ENCODE measurements at places on chromosomes 13 and 19.

- DNase-seq = no peak
These were observed at the start of gene TUBB4A for GRCh38 chr19:6501740-6502648. Gene TUBB4A, minus strand, starts transcription at chr19:6502309. Its CDS starts 97 bp downstream, at chr19:6502212.

GRCh38 chr13:79231887-79232286, 174.2 kb downstream of the RBM26 start:
- DNase-seq = no peak

DNA sequence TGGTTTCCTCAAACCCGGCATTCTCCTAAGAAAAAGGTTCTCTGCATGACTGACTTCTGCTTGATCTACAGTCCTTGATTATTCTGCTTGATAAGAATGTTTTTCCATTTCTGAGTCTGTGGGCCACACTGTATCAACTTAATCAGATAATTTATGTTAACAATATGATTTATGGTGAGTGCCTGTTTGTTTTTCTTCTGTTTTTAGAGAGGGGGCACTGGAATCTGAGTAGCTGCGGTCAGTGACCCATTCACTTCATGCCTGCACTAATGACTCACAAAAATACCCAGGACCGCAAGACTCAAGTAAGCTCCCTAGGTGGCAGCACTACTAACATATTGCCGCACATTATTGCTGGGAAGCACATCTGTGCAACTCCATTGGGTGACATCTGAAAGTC, 542.3 kb upstream of the ATXN8OS start:
- DNase-seq = no peak

GRCh38 chr13:74032325-74032724, 101.9 kb downstream of the KLF12 start:
- no peak for DNase-seq

DNA sequence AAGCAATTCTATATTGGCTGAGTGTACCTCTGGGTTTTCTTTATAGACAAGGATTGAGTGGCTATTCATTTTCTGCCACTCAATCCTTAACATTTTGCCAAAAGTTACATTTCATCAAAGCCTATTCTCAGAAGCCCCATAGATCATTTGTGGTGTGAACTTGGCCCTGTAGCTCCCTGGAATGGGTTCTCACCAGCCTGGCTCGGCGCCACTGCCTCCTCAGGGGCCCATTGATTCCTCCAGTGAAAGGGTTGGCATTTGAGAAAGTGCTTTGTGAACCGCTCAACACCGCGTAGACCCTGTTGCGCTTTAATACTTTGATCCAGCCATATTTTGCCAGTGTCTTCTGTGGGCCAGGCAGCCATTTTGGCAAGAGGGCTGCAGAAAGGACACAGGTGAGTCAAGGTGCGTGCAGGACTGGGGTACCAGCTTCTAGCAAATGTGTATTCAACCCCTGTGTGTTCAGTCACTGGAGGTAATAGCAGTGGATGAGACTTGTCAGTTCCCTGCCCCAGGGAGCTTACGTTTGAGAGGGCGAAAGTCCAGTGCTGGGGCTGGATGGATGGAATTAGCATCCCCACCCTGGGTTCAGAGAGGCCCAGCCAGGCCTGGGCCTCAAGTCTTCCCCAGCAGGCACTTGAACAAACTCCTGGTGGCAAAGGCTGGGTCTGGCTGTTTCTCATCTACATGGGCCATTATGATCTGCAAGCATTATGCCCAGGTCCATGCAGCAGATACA, 3.8 kb downstream of the RAB8A start:
- no peak for DNase-seq

GRCh38 chr13:92224825-92225224, 826.4 kb downstream of the GPC5 start:
- DNase-seq = no peak

DNA sequence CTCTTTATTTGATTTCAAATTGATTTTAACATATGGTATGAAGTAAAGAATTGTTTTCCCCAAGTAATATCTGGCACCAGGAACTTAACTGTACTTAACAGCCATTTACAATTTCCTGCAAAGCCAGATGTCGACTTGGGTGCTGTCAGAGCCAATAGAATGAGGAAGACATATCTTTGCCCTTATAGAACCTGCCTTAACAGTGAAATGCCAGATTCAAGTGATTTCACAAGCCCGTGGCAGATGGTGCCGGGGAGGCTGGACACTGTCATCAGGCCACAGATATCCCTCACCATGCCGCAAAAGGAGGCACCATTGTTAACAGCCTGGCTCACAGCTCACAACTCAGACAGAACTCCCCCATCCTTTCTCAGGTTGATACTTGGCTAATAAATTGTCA, 48.7 kb downstream of the ESD start:
- DNase-seq = no peak

DNA sequence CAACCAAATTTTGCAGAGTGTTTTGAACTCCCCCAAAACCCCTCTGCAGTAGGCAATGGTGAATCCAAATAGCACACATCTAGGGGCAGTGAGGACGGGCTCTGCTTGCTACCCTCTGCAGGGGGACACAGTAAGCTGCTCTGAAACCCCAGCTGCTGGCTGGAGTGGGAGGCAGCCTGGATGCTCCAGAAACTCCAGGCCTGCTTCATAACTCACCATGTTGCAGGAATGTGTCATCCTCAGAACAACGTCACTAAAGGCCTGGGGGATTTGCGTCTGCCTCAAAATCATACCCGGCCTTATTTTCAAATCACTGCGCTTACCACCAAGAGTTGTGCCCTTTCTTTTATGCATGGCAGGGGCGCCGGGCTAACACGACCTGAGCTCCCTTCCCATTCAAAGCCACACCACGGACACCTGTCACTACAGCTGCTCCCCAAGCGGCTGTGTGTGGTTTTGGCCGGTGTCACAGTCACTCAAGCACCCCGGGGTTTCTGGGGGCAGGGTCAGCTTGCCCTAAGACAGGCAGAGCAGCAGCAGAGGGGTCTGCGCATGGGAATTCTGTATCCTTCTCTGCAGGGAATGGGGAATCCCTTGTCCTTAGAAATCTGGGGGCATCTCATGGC, 93.9 kb downstream of the TSHZ3 start:
- DNase-seq = no peak

DNA sequence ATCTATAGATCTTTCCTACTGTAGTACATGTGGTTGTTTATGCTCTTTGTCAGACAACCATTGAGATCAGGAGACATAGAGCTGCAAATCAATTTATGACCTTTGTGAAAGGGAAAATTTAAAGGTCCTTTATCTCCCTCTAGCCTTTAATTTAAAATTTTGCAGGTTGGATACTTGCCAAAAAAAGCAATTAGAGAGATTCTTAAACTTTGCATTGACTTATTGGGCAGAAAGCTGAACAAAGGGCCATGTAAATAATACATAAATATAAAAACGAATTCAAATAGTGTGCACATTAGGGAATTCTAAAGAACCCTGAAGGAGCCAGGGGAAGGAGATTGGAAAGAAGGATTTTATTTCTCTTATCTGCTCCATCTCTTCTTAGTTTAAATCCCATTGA, 22.0 kb upstream of the RB1 start:
- no peak for DNase-seq

Measured in T-helper 1 cell (primary cell).